ENCODE measurements at places on chromosomes 7 and 10.

DNA sequence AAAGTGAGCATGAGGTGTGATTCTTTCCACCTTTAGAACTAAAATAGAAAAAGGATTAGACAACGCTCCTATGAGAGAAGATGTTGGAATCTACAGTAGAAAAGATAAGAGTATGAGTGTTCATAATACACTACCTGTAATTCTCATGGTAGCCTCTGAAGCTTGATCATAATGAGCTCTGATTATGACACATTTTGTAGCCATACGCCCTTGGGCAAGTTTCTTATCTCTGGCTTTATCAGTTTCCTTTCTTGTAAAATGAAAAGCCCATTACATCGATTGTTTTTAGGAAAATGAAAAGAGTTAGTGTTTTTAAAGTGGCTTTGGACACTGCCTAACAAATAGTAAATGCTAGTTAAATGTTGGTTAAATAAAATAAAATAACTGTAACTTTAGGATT lies 22.4 kb upstream of the PRSS58 start:
- peaks cover 3% of the 10 kb centered on the region for H3K27me3 ChIP-seq
- no peaks in the 10 kb centered on the region for H3K4me1 ChIP-seq
- no peaks in the 10 kb centered on the region for H3K36me3 ChIP-seq
- H3K4me3 ChIP-seq = no peak overlapping the region
- DNase-seq = no peak

DNA sequence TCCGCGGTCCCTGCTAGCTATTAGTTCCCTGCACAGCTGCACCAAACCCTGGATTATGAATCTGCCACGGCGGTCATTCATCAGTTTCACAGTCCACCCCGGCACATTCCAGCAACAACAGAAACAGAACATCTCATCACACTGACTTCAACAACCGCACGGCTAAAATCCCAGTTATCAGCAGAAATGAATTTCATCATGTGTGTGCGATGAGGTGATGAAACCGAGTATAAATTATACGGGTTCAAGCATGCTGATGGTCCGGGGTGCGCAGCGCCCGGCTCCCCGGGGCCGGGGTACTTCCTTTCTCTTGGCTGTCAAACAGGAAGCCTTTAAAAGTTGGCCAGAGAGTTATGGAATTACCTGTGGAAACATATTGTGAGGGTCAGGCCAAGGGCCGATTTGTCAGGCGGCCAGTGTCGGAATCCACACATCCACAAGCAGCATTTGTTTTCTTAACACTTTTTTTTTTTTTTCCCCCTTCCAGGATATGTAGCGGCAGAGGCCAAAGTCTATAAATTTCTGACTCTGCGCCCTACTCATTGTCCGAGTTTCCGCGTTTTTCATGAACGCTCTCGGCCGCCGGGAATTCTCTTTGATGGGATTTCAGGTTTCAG lies 420.9 kb upstream of the MGMT start:
- no peak overlapping the region for H3K4me3 ChIP-seq
- H3K4me1 ChIP-seq = no peaks in the 10 kb centered on the region
- no peak for DNase-seq
- no peak overlapping the region for H3K27ac ChIP-seq
- no peaks in the 10 kb centered on the region for H3K36me3 ChIP-seq

- no peaks in the 10 kb centered on the region for H3K27me3 ChIP-seq
- no peaks in the 10 kb centered on the region for H3K36me3 ChIP-seq
- H3K4me1 ChIP-seq = peaks cover 5% of the 10 kb centered on the region
- no peak for DNase-seq
- H3K4me3 ChIP-seq = no peak overlapping the region
These were observed 343.4 kb downstream of the PRPF18 start for GRCh38 chr10:13930120-13930519.

DNA sequence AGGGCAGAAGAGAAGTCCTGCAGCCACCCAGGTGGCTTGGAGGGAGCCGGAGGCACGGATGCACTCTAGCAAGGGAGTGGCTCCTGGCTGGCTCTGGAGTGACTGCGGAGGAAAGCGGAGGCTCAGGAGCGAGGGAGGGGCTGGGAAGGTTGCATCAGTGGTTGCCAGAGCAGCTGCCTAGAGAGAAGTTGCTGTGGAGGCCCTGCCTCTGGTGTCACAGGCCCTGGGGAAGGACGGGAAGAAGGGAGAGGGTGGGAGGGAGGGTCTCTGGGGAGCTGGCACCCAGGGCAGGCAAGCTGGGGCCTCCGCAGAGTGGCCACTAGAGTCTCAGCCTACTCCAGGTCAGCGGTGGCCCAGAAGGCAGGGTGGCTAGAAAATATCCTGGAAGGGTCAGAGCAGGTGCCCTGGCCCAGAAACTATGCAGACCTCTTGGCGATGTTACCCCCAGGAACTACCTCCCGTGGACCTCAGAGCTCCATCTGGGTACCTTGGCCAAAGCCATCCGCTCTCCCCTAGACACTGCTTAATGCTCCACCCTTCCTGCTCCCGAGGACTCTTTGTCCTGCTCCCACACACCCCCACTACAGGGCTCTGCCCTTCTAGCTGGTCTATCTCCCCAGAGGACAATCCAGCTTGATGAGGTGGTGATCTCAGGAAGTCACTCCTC lies 164.3 kb downstream of the NRF1 start:
- no peak overlapping the region for H3K4me3 ChIP-seq
- H3K4me1 ChIP-seq = peaks cover 33% of the 10 kb centered on the region
- peaks cover 38% of the 10 kb centered on the region for H3K27me3 ChIP-seq
- no peak for DNase-seq

- peaks cover 51% of the 10 kb centered on the region for H3K27me3 ChIP-seq
- H3K4me1 ChIP-seq = peaks cover 25% of the 10 kb centered on the region
- H3K27ac ChIP-seq = no peak within 1 kb of the TSS
- H3K4me3 ChIP-seq = peak within 1 kb of the TSS; percentile 41
- no peaks in the 10 kb centered on the region for H3K36me3 ChIP-seq
These were observed at the start of gene TET1 for GRCh38 chr10:68560186-68560942. Gene TET1, plus strand, starts transcription at chr10:68560337. Its CDS starts 12,002 bp downstream, at chr10:68572339.

DNA sequence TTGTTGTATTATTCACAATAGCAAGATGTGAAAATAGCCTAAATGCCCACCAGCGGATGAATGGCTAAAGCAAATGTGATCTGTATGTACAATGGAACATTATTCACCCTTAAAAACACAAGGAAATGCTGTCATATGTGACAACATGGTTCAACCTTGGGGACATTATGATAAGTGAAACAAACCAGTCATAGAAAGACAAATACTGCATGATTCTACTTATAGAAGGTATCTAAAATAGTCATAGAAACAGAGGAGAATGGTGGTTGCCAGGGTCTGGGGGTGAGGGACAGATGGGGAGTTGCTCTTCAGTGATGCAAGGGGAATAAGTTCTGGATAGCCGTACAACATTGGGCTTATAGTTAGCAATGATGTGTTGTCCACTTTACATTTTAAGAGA lies 58.4 kb downstream of the NRF1 start:
- H3K4me3 ChIP-seq = no peak overlapping the region
- H3K27ac ChIP-seq = no peak overlapping the region
- no peak for DNase-seq
- H3K4me1 ChIP-seq = no peaks in the 10 kb centered on the region

DNA sequence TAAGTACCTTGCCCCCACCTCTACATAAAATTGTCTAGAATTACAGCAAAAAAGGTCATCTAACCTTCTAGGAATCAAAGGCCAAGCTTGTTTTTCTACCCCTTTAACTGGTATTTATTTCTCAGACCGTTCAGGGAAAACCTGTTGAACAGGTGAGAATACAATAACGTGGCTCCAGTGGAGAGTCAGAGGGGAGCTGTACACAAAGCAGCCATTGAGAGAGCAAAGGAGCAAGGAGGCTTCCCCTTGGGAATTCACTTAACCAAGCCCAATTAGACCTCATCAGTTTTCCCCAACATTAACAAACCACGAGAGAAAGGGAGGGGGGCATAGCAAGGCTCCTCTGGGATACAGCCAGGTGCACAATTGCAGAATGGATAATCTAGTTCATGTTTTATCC lies 101.9 kb downstream of the ELMO1 start:
- H3K4me1 ChIP-seq = peaks cover 55% of the 10 kb centered on the region
- H3K36me3 ChIP-seq = no peaks in the 10 kb centered on the region
- DNase-seq = no peak
- no peak overlapping the region for H3K27ac ChIP-seq
- no peak overlapping the region for H3K4me3 ChIP-seq

DNA sequence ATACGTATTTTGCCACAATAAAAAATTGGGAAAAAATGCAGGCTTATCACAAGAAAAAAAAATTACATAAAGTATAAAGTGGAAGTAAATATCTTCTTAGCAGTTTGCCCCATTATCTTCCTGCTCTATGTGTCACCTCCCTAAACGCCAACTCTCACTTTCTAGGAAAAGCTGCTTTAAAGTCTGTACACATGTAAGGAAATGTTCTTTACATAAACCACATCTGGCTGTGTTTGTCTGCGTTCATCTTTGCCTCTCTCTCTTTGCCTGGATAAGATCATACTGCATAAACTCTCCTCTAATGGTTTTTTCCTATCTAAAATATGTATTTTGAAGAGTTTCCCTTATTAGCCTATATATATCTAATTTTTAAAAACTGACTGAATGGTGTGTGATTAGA lies 23.0 kb upstream of the UMAD1 start:
- no peaks in the 10 kb centered on the region for H3K27me3 ChIP-seq
- H3K36me3 ChIP-seq = no peaks in the 10 kb centered on the region
- no peak overlapping the region for H3K4me3 ChIP-seq
- H3K4me1 ChIP-seq = no peaks in the 10 kb centered on the region

- no peak for DNase-seq
- no peak overlapping the region for H3K4me3 ChIP-seq
- no peak overlapping the region for H3K27ac ChIP-seq
- no peaks in the 10 kb centered on the region for H3K27me3 ChIP-seq
These were observed 266.2 kb downstream of the SLC25A13 start for GRCh38 chr7:96055717-96056116.

DNA sequence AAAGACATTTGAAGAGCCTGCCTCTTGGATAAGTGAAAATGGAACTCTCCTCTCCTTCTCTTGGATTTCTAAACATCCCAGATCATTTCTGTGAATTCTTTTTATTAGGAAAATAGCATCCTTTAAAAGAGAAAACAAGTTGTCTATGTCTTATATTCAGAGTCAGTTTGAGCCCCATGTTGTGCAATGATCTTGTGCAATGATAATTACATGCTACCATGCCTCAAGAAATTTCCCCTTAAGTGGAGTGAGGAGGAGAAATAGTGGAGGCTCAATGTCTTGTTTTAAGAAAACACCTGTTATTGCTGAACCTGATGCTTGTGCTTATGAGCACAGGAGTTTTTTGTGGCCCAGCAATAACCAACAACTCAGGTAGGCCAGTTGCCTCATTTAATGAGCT lies 103.6 kb downstream of the NPSR1 start:
- H3K4me1 ChIP-seq = no peaks in the 10 kb centered on the region
- H3K4me3 ChIP-seq = no peak overlapping the region
- no peaks in the 10 kb centered on the region for H3K36me3 ChIP-seq
- no peaks in the 10 kb centered on the region for H3K27me3 ChIP-seq

DNA sequence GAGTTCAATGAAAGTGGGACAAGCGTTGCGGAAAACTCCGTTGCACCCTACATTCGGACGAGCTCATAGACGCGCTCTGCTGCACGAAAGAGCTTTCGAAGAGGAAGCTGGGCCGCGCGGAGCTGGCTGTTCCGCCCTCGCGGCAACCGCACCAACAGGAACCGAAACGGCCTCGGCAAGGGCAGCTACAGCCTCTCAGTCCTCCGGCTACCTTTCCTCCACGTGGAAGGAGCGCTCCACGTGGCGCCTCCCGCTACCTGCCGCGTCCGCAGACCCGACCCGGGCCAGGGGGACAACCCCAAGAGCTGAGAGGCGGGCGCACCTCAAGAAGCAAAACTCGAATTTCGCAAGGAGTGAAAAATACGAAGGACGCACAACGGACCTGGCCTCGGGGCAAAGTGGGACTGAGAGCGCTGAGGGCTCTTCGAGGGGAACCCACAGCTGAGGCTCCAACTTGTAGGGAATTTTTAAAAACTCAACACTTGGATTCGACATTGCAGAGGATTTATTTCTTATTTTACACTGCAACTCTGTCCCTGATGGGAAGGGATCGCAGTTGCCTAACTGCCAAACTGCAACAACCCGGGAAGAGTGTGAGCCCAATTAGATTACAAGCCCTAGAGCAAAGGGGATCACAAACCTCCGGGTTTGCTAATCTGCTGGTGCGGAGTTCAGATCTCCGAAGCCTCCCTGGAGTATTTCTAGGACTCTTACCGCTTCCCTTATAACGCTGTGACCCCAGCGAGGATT lies 1.4 kb downstream of the HPSE2 start:
- DNase-seq = no peak
- no peaks in the 10 kb centered on the region for H3K36me3 ChIP-seq
- peaks cover 67% of the 10 kb centered on the region for H3K27me3 ChIP-seq
- H3K27ac ChIP-seq = no peak overlapping the region
- peak overlapping the region; percentile 15 for H3K4me3 ChIP-seq

GRCh38 chr10:132707776-132708171 lies 78.2 kb downstream of the NKX6-2 start:
- no peak overlapping the region for H3K4me3 ChIP-seq
- no peak for DNase-seq
- H3K27me3 ChIP-seq = no peaks in the 10 kb centered on the region

- H3K36me3 ChIP-seq = peaks cover 74% of the 10 kb centered on the region
- no peak overlapping the region for H3K27ac ChIP-seq
- no peaks in the 10 kb centered on the region for H3K27me3 ChIP-seq
- no peak overlapping the region for H3K4me3 ChIP-seq
- H3K4me1 ChIP-seq = peaks cover 3% of the 10 kb centered on the region
These were observed 41.7 kb downstream of the TNPO3 start for GRCh38 chr7:129013048-129013724.

DNA sequence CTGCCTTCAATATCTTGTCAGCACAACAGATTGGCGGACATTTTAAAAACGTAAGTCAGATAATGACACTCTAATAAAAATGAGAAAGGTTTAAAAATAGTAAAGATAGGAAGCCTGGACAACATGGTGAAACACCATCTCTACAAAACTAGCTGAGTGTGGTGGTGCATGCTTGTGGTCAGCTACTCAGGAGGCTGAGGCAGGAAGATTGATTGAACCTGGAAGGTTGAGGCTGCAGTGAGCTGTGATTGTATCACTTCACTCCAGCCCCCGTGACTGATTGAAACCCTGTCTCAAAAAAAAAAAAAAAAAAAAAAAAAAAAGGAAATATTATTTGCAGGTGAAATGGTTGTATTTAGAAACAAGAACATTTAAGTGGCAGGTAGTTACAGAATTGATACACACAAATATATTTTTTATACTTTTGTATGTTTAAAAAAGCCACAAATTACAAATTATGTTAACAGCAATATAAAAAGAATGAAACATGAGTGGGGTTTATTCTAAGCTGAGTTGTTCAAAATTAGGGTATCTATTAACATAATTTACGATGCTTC lies 141.9 kb downstream of the ADK start:
- no peak for DNase-seq
- H3K27ac ChIP-seq = no peak overlapping the region
- H3K4me3 ChIP-seq = no peak overlapping the region
- H3K36me3 ChIP-seq = no peaks in the 10 kb centered on the region
- no peaks in the 10 kb centered on the region for H3K27me3 ChIP-seq
